Upper lobe of left lung (tissue), 6 donors: ENCODE measurements at places on chromosomes 1 and 21. TPM values are rescaled to one million over a fixed set of nuclear protein-coding genes. Genes with fewer than 3 reads are reported as not detected.

DNA sequence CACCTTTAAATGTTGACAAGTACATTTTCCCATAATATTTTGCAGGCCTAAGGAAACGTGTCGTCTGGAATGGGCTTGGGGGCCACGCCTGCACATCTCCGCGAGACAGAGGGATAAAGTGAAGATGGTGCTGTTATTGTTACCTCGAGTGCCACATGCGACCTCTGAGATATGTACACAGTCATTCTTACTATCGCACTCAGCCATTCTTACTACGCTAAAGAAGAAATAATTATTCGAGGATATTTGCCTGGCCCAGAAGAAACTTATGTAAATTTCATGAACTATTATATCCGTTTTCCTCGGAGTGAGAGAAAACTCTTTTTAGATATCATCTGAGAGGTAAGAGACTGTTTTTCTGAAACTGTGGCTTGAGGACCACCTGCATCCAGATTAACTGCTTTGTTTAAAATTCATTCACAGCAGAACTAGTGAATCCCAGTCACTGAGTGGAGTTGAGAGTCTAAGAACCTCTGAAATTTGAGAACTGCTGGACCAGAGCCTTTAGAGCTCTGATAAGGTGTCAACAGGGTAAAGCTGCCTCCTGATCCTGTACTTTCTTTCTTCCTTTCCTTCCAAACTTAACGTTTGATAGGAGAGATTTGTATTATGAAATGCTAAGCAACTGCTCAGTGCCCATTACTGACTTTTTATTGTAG lies 811 bp downstream of the EXO1 start:
- H3K27me3 ChIP-seq: no peaks in the 10 kb centered on the region
- H3K4me1 ChIP-seq: peaks cover 7% of the 10 kb centered on the region
- no peak for DNase-seq
- H3K36me3 ChIP-seq: no peaks in the 10 kb centered on the region

- no peak overlapping the region for H3K27ac ChIP-seq
- H3K27me3 ChIP-seq: no peaks in the 10 kb centered on the region
- DNase-seq: peak; percentile 73
- H3K4me3 ChIP-seq: peak overlapping the region; percentile 28
Measured at GRCh38 chr1:87151500-87152421, 176.9 kb upstream of the LMO4 start.

Gene LCE1C
- not detected for total RNA-seq

DNA sequence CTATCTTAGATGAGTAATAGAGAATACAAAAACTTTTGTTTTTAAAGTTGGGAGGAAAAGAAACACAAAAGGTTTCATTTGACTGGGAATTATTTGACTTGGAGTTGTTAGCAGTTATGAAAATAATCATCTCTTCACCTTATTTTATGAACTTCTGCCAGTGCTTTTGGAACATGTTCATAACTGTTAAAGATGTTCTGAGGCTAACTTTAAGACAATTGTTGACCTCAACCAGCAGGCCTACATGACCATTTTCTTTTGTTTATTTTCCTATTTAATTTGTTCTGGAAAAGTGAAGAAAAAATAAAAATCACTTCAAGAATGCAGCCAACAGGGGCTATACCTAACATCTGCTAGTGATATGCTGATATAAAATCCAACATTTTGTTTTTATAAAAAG lies 37.4 kb downstream of the JAM2 start:
- peaks cover 3% of the 10 kb centered on the region for H3K4me1 ChIP-seq
- no peaks in the 10 kb centered on the region for H3K36me3 ChIP-seq
- H3K27me3 ChIP-seq: no peaks in the 10 kb centered on the region
- no peak for DNase-seq
- no peak overlapping the region for H3K4me3 ChIP-seq

- peaks cover 21% of the 10 kb centered on the region for H3K4me1 ChIP-seq
- H3K4me3 ChIP-seq: no peak overlapping the region
- H3K27me3 ChIP-seq: no peaks in the 10 kb centered on the region
- no peaks in the 10 kb centered on the region for H3K36me3 ChIP-seq
- no peak for DNase-seq
Measured at GRCh38 chr1:54317084-54317483, 89.1 kb downstream of the SSBP3 start.

DNA sequence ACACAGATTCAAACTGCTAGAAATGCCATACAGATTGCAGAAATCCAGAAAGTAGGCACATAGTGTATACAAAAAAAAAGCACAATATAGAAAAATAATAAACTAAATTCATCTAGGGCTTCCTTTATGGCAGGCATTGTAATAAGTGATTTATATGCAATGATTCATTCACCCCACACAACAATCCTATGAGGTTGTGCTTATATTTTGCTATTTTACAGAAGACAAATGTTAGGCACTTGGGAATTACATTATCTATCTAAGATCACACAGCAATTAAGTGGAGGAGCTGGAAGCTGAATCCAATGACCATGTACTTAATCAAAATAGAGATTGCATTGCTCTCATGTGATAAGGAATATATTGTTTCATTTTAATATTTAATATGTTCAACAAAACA lies 225.7 kb upstream of the KCNK2 start:
- H3K27me3 ChIP-seq: no peaks in the 10 kb centered on the region
- H3K36me3 ChIP-seq: no peaks in the 10 kb centered on the region
- H3K4me3 ChIP-seq: no peak overlapping the region
- no peak overlapping the region for H3K27ac ChIP-seq
- no peaks in the 10 kb centered on the region for H3K4me1 ChIP-seq

GRCh38 chr1:66292305-66292704 lies 241.6 kb upstream of the SGIP1 start:
- no peak overlapping the region for H3K4me3 ChIP-seq
- H3K4me1 ChIP-seq: no peaks in the 10 kb centered on the region
- H3K27me3 ChIP-seq: no peaks in the 10 kb centered on the region
- no peak overlapping the region for H3K27ac ChIP-seq
- DNase-seq: no peak
- no peaks in the 10 kb centered on the region for H3K36me3 ChIP-seq

- no peak overlapping the region for H3K4me3 ChIP-seq
- no peak overlapping the region for H3K27ac ChIP-seq
- no peak for DNase-seq
- no peaks in the 10 kb centered on the region for H3K27me3 ChIP-seq
- no peaks in the 10 kb centered on the region for H3K36me3 ChIP-seq
Measured at GRCh38 chr1:236342403-236343245, 51.5 kb upstream of the EDARADD start.

DNA sequence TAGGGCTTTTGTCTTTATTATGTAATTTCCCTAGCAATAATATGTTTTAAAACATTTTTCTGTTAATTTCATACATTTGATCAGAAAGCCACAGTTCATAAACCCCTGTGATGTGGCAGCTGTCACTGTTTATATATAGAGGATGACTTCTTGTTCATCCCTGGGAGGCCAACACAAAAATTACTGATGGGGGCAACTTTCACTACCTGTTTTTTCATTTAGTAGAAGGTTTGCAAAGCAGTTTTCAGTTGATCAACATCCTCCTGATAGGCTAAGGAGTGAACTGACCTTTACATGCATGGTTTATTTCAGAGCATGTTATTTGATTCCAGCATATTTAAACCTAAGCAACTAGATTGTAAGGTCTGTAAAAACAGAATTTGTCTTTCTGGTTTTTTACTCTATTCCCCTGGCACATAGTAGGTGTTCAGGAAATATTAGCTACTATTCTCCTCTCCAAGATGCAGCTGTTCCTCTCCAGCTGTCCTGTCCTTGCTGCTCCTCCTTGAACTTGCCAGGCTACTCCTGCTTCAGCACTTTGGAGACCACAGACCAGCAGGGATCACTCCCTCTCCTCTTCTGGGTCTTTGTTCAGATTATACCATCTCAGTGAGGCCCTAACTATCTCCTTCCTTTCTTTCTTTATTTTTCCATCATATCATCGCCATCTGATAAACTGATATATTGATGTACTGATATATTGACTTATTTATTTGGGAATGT lies 54.7 kb downstream of the ROR1 start:
- H3K4me3 ChIP-seq: no peak overlapping the region
- DNase-seq: no peak
- H3K27ac ChIP-seq: no peak overlapping the region
- H3K4me1 ChIP-seq: no peaks in the 10 kb centered on the region
- no peaks in the 10 kb centered on the region for H3K27me3 ChIP-seq
- H3K36me3 ChIP-seq: no peaks in the 10 kb centered on the region

- H3K4me1 ChIP-seq: no peaks in the 10 kb centered on the region
- H3K36me3 ChIP-seq: no peaks in the 10 kb centered on the region
- no peak overlapping the region for H3K27ac ChIP-seq
- H3K27me3 ChIP-seq: no peaks in the 10 kb centered on the region
- no peak overlapping the region for H3K4me3 ChIP-seq
Measured at GRCh38 chr1:91600431-91601337, 100.0 kb downstream of the CDC7 start.

Gene C8A
- not detected for total RNA-seq

DNA sequence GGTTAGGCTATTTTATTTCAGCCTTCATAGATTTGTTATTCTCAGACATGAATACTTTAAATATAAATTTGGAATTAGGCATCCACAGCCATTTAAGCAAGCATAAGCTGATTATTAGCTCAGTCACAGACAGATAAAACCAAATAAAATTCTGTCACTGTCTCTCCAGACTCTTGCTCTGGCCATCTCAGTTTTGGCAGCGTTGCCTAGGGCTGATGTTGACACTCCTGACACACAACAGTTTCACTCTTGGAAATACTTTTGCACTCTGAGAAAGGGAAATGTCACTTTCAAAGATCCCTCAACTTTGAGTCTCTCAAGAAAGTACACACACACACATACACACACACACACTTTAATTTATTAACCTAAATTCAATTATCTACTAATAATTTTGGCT lies 372.7 kb downstream of the BRINP3 start:
- DNase-seq: no peak
- no peak overlapping the region for H3K27ac ChIP-seq
- H3K36me3 ChIP-seq: no peaks in the 10 kb centered on the region
- no peak overlapping the region for H3K4me3 ChIP-seq

DNA sequence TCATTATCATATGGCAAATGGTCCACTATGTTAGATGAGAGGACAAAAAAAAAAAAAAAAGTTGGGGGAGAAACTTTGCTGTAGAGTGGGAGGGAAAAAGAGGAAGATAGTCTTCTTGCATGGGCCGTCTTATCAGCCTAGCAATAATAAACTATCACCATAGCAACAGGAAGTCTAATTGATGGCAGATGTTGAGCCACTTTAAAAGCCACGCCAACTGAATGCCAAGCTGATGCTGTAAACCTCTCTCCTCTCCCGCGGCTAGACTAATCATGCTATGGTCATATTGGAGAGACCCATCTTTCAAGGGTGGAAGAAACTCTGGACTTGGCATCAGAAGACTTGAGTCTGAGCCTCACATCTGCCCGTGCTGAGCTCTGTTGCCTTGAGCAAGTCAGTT lies 122.2 kb upstream of the HOOK1 start:
- H3K4me1 ChIP-seq: peaks cover 17% of the 10 kb centered on the region
- H3K27me3 ChIP-seq: no peaks in the 10 kb centered on the region
- H3K4me3 ChIP-seq: no peak overlapping the region

GRCh38 chr1:77739235-77739634 lies 20.4 kb downstream of the USP33 start:
- DNase-seq: no peak
- H3K27ac ChIP-seq: no peak overlapping the region
- no peaks in the 10 kb centered on the region for H3K27me3 ChIP-seq
- H3K4me3 ChIP-seq: no peak overlapping the region

DNA sequence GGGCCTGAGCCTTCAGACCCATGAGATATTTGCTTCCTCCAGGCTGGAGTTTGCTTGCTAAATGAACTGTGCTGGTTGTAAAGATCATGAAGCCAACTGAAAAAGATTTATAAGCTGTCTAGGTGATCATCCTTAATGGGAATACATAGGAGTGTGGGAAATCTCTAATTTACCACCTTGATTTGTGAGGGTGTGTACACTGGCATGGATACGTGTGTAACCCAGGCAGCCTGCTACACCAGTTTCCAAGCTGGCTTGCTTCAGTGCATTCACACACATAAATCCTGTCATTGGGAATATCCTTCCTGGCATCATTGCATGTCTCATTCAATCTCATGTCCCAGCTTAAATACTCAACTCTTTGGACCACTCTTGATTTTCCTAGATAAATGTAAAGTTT lies 57.6 kb upstream of the GNG12 start:
- H3K27ac ChIP-seq: no peak overlapping the region
- H3K4me3 ChIP-seq: no peak overlapping the region
- H3K36me3 ChIP-seq: no peaks in the 10 kb centered on the region
- no peaks in the 10 kb centered on the region for H3K27me3 ChIP-seq
- no peak for DNase-seq

- DNase-seq: peak; percentile 88
- H3K27me3 ChIP-seq: no peaks in the 10 kb centered on the region
- no peaks in the 10 kb centered on the region for H3K36me3 ChIP-seq
- H3K4me3 ChIP-seq: no peak overlapping the region
- peaks cover 51% of the 10 kb centered on the region for H3K4me1 ChIP-seq
Measured at GRCh38 chr1:41498804-41499203, 14.3 kb upstream of the EDN2 start.

DNA sequence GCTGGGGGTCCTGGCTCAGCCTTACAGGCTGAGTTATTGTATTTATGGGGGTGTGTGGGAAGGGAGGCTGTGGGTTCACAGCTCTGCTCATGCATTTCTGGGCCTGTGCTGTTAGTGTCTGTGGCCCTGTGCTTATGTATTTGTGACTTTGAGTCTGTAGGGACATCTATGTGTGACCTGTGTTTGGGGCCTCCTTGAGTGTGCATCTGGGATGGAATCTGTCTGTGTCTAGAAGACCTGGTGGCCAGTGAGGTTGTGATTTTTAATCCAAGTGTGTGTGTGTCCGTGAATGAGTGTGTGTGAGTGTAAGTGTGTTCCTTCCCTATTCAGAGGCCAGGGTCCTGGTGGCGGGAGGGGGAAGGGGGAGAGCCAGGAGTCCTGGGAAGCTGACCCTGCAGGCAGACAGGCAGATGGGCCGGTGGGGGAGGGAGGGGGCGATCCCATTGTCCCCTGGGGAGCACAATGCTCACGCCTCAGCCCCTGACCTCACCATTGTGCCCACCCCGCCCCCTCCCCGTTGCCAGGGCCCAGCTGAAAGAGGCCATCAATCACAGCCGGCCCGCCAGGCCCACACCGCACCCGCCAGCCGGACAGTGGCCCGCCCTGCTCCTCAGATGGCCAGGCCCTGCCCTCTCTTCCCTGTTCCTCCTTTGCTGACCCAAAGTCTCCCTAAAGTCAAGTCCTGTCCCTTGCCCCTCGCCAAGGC lies 19.6 kb downstream of the SLC27A3 start:
- H3K36me3 ChIP-seq: peaks cover 7% of the 10 kb centered on the region
- DNase-seq: no peak
- H3K27ac ChIP-seq: no peak overlapping the region
- H3K27me3 ChIP-seq: no peaks in the 10 kb centered on the region
- H3K4me1 ChIP-seq: peaks cover 23% of the 10 kb centered on the region
